ENCODE measurements at places on chromosomes 7 and 10.

GRCh38 chr10:47378183-47378510, 5.9 kb downstream of the ZNF488 start:
- no peak for DNase-seq

GRCh38 chr10:120613180-120613579, 156.2 kb downstream of the PLPP4 start:
- no peak for DNase-seq

GRCh38 chr10:119364645-119365600, 157.6 kb downstream of the GRK5 start:
- no peak for DNase-seq

DNA sequence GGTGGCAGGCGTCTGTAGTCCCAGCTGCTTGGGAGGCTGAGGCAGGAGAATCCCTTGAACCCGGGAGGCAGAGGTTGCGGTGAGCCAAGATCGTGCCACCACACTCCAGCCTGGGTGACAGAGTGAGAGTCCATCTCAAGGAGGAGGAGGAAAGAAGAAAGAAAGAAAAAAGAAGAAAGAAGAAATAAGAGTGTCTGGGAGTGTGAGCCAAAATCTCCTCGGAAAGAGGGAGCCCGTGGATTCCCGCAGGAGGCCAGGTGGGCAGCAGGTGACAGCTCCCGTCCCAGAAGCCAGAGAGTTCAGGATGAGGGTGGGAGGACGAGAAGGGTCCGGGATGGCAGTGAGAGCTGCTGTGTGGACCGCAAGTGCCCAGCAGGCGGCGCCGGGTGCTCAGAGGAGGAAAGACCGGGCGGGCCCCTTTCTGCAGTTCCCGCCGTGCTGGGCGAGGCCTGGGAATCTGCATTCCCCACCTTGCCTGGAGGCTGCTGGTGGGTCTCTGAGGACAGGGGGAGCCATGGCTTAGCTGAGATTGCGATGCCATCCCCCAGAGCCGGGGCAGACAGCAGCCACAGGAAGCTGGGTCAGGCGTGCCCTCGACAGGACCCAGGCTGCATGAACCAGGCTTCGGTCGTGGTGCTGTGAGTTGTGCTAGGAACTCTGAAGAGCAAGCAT, 17.1 kb upstream of the AMZ1 start:
- DNase-seq, result peak; percentile 90
